Esophagus muscularis mucosa (tissue), 4 donors: ENCODE measurements at places on chromosomes 3 and 15. TPM values are rescaled to one million over a fixed set of nuclear protein-coding genes. Genes with fewer than 3 reads are reported as not detected.

The NMNAT3 gene
- total RNA-seq, result 10.7 TPM

The CIB2 gene
- total RNA-seq, result 17.6 TPM

The ZIC1 gene
- not detected for total RNA-seq

The IL5RA gene
- 0.42 TPM for total RNA-seq

DNA sequence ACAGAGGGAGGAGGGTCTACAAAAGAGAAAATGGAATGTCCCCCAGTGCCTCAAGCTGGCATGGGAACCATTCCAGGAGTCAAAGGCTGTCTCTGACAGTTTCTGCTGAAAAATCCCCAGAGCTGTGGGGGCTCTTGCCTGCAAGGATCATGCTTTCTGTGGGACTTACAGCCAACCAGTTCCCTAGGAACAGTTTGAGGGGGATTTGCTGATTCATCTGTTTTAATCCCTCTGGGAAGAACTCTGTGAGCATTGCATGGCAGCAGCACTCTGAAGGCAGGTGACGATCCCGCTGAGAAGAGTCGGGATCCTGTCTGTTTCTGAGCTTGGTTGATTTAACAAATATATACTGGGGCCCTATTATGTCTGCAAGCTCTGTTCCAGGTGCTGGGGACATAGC, 176.0 kb downstream of the SSR3 start:
- no peak for DNase-seq

- DNase-seq, result no peak
Observed at GRCh38 chr3:99483841-99484240, 154.6 kb upstream of the COL8A1 start.

- no peak for DNase-seq
Observed at GRCh38 chr15:65110676-65111292, 4.2 kb downstream of the UBAP1L start.
